ENCODE measurements at places on chromosomes 4 and X. TPM values are rescaled to one million over a fixed set of nuclear protein-coding genes. Genes with fewer than 3 reads are reported as not detected.
A peak's percentile ranks its signal among the peaks of the same experiment; 100 is the strongest.

DNA sequence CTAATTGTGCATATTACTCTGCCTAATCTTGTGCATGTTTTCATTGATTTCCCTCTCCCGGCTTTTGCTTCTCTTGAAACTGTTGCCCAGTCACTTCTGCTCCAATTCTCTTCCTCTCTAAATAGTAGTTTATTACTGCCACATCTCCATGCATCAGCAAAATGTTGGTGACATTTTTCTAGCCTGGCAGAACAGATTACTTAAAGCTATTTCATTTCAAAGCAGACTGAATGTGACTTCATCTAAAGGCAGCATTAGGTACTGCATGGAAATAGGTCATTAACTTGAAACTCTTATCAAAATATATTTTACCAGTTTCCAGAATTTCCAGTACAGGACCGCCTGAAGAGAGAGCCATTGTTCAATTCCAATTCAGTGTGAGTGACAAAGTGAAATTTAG lies 52.4 kb downstream of the HPGDS start:
- no peak overlapping the region for H3K4me3 ChIP-seq
- peaks cover 29% of the 10 kb centered on the region for H3K36me3 ChIP-seq
- H3K4me1 ChIP-seq, result no peaks in the 10 kb centered on the region
- no peak for DNase-seq
- no peaks in the 10 kb centered on the region for H3K27me3 ChIP-seq

SMAD1 gene
- total RNA-seq, result 15.6 TPM

CYLC1 gene
- not detected for total RNA-seq

TCEAL2 gene
- not detected for total RNA-seq

RS1 gene
- total RNA-seq, result not detected

TMSB15C gene
- 2.0 TPM for total RNA-seq

ZNF732 gene
- not detected for total RNA-seq

DNA sequence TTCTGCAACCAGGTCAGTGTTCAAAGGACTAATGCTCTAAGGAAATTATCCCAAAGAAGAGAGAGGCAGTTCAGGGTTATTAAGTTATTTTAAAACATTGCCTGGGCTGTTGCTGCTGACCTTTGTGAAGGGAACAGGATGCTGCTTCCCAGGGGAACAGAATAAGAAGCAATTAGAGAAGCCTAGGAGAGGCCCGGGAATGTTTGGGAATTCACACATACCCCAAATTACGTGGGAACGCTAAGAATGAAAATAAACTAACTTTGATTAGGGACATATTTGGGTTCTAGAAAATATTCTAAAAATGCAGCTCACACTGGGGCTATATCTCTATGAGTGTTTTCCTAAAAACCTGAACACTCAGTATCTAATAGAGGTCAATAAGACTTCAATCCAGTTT lies 243.1 kb upstream of the FTHL17 start:
- no peak overlapping the region for H3K4me3 ChIP-seq
- H3K4me1 ChIP-seq, result no peaks in the 10 kb centered on the region
- no peak for DNase-seq
- no peaks in the 10 kb centered on the region for H3K27me3 ChIP-seq

- no peak overlapping the region for H3K4me3 ChIP-seq
- no peak for DNase-seq
- H3K27me3 ChIP-seq, result peaks cover 26% of the 10 kb centered on the region
- no peaks in the 10 kb centered on the region for H3K4me1 ChIP-seq
- no peak overlapping the region for H3K27ac ChIP-seq
Measured at GRCh38 chrX:53476371-53476770, 42.2 kb upstream of the HSD17B10 start.

DNA sequence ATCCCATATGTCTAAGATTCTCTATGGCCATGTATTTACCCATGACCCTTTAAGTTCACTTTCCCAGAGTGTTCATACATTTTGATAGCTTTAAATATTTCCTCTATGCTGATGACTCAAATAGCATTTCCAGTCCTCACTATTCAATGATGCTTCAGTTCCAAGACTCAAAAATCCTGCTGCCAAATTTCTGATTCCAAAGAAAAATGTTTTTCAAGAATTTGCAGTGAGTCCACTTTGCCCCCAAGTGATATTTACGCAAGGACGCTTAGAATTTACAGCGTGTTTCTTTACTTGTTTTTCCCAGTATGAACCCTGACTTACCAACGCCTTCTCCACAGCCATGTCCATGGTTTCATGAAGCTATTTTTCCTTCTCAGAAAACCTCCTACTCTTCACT lies 127.9 kb upstream of the PCDH18 start:
- no peaks in the 10 kb centered on the region for H3K4me1 ChIP-seq
- no peaks in the 10 kb centered on the region for H3K27me3 ChIP-seq
- DNase-seq, result no peak
- no peaks in the 10 kb centered on the region for H3K36me3 ChIP-seq

GRCh38 chr4:101158134-101158482 lies 189.2 kb downstream of the PPP3CA start:
- no peak overlapping the region for H3K4me3 ChIP-seq
- H3K27me3 ChIP-seq, result no peaks in the 10 kb centered on the region
- DNase-seq, result no peak
- no peak overlapping the region for H3K27ac ChIP-seq

DNA sequence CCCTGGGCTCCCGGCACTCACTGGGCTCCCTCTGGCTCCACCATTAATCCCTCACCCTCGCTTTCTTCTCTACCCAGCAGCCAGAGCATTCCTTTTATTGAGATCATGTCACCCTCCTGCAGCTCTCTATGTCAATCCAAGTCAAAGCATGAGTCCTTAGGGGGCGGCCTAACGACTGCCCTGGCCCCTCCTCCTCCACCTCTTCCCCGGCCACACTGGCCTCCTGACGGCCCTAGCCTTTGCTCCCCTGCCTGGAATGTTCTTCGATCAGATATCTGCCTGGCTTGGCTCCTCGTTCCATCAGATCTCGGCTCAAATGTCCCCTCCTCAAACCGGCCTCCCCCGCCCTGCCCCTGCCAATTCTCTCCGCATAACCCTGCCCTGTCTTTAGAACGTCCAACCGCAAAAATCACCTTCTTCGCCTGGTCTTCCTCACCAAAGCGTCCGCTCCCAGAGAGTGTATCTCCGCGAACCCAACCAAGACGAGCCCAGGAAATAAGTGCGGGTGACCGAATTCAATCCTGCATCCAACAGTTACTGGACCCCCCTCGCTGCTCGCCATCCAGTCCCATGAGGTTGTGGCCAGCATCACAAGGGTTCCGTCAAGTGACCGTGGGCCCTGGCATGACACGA lies 722 bp upstream of the PNCK start:
- no peak overlapping the region for H3K4me3 ChIP-seq
- H3K36me3 ChIP-seq, result no peaks in the 10 kb centered on the region
- DNase-seq, result peak; percentile 10
- H3K27me3 ChIP-seq, result peaks cover 20% of the 10 kb centered on the region
- no peak overlapping the region for H3K27ac ChIP-seq

TMSB15A gene
- not detected for total RNA-seq

DNA sequence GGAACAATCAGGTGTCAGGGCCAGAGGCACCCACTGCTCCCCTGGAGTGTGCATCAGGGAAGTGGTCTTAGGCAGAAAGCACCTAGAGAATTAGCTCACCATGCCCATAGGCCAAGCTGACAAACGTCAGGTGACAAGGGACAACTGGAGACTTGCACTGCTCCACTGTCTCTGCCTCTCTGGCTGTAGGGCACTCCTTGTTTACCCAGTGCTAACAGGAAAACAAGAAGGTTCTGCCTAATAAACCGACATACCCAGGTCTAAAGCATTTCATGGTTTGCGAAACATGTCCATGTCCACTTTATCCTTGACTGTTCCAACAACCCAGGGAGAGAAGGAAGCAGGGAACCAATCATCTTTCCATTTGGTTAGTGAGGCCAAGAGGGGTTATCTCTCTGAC lies 92.5 kb upstream of the MAMLD1 start:
- H3K36me3 ChIP-seq, result no peaks in the 10 kb centered on the region
- H3K4me3 ChIP-seq, result no peak overlapping the region
- H3K27ac ChIP-seq, result no peak overlapping the region
- H3K27me3 ChIP-seq, result peaks cover 11% of the 10 kb centered on the region

ADH1B gene
- total RNA-seq, result not detected

DNA sequence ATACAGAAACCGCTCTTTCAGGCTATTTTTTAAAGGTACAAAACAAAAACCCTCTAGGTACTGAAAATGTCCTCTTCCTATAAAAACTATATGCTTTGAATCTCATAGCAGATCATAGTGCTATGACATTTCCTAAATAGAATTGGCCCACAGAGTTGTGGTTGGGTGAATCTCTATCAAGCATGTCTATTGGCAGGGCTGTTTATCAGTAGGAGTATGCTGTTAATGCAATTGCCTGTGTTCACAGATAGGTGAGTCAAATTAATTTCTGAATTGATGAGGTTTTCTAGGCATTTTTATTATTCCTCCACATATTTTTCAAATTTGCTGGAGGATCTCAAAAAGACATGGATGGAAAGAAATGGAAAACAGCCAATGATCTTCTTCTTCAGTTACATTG lies 73.9 kb downstream of the QRFPR start:
- no peak for DNase-seq
- H3K4me3 ChIP-seq, result peak overlapping the region; percentile 5
- H3K4me1 ChIP-seq, result peaks cover 16% of the 10 kb centered on the region
- no peak overlapping the region for H3K27ac ChIP-seq
- H3K36me3 ChIP-seq, result no peaks in the 10 kb centered on the region

DNA sequence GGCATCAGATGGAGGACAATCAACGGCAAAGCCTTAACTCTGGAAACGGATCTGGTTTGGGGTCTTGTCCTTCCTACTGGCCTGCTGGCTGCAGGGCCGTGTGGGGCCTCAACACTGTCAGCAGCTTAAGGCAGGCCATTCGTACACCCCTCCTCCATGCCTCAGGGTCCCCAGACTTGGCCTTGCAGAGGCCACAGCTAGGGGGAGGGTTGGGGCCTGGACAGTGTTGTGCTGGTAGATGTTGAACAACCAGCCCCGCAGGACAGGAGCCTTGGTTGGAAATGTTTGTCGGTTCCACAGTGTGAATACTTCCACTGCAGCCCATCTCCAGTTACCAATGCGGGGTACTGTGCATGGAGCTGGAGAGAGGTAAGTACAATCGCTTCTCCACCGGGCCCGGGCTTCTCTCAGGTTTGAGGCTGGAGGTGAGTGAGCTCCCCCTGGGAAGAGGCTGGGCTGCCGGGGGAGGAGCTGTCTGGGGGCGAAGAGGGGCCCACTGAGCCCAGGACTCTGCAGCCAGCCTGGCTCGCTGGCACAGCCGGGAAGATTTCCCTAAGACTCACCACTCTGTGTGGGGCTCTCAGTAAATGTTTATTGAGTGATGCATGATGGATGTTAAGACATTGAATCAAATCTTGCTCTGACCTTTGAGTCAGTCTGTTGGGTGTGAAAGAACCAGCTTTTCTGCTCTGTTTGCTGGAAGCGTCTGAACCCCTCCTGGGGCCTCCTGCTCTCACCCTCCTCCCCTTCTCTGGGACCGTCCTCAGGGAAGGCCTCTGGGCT lies 19.7 kb upstream of the GPR78 start:
- H3K4me3 ChIP-seq, result no peak overlapping the region
- H3K4me1 ChIP-seq, result no peaks in the 10 kb centered on the region
- H3K27me3 ChIP-seq, result peaks cover 5% of the 10 kb centered on the region
- DNase-seq, result no peak
- H3K27ac ChIP-seq, result no peak overlapping the region

GAGE13 gene
- not detected for total RNA-seq

DNA sequence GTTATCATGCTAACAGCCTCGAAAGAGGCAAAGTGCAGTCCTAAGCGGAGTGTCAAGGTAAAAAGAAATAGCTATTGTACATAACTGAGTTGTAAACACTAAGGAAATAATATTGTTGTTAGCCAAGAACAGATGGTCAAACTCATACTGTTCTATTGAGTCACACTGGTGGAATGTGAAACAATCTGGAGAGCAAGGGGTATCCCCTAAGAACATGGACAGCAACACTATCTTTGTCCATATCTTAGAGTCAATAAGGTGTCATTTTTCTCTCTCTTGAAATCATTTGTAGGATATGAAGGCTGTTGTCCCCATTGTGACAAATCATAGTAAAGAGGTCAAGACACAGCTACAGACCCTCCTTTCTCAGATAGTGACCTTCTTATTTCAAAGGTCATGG lies 4.5 kb upstream of the PDGFC start:
- H3K4me1 ChIP-seq, result no peaks in the 10 kb centered on the region
- no peak overlapping the region for H3K27ac ChIP-seq
- no peak for DNase-seq
- H3K4me3 ChIP-seq, result no peak overlapping the region
- H3K27me3 ChIP-seq, result peaks cover 6% of the 10 kb centered on the region

DBET gene
- total RNA-seq, result not detected

GRCh38 chr4:153426207-153426885 lies 39.8 kb upstream of the TMEM131L start:
- H3K27me3 ChIP-seq, result no peaks in the 10 kb centered on the region
- H3K4me1 ChIP-seq, result no peaks in the 10 kb centered on the region
- H3K4me3 ChIP-seq, result no peak overlapping the region
- no peak for DNase-seq
- no peak overlapping the region for H3K27ac ChIP-seq

DNA sequence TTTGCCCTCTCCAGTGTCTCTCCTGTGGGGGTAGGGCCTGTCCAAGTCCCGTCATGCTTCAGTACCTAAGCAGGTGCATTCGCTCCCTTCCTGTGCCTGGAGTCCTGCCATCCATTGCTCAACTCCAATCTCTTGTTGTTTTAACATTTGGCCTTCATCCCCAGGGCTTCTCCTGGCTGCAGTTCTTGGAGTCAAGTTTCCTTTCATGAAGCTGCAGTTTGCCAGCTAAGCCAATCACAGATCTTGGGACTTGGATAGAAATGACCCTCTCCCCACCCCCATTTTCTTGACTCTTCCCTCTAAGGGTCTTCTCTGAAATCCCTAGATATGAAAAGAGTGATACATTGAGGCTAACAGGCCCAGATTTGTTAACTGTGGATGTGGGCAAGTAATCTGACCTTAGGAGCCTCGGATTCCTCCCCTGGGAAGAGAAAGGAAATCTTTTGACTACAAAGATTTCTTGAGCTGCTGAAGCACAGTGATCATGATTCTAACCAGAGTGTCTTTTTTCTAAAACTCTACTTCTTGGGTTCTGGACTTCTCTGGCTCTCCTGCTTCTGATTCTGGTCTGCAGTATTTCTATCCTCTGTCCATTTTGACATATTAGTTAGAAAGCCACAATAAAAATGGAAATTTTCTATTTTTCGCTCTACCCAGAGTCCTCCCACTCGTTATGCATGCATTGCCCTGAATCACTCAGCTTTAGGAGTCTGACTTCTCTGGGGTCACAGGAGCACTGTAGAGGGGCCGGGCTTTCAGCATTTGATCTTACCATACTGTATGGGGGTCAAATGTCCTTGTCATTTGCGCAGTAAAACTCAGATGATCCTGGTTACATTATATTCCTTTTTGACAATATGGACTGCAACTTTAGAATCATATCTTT lies 61.0 kb downstream of the CHRNA9 start:
- H3K4me1 ChIP-seq, result no peaks in the 10 kb centered on the region
- no peak overlapping the region for H3K27ac ChIP-seq
- H3K36me3 ChIP-seq, result no peaks in the 10 kb centered on the region
- peaks cover 11% of the 10 kb centered on the region for H3K27me3 ChIP-seq

DNA sequence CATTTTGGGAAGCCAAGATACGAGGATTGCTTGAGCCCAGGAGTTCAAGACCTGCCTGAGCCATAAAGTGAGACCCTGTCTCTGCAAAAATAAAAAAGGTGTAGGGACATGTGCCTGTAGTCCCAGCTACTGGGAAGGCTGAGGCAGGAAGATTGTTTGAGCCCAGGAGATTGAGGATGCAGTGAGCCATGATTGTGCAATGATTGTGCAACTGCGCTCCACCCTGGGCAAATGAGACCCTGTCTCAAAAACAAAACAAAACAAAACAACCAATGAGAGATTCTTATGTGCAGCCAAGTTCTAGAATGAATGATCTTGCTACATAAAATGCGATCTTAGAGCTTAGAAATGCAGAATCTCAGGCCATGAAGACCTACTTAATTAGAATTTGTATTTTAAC lies 22.5 kb downstream of the SLC9B2 start:
- H3K27me3 ChIP-seq, result no peaks in the 10 kb centered on the region
- H3K27ac ChIP-seq, result no peak overlapping the region
- H3K4me3 ChIP-seq, result no peak overlapping the region
- peaks cover 6% of the 10 kb centered on the region for H3K4me1 ChIP-seq
- H3K36me3 ChIP-seq, result no peaks in the 10 kb centered on the region

Measured in natural killer cell treated with Interleukin-12 subunit alpha and Interleukin-12 subunit beta and Interleukin-15 and Interleukin-18, amount 100 ng/mL, for 72 hours (primary cell).